PC-9 (cell line): ENCODE measurements at places on chromosomes 16 and 17. TPM values are rescaled to one million over a fixed set of nuclear protein-coding genes. Genes with fewer than 3 reads are reported as not detected.

TBC1D3D gene
- total RNA-seq, result 0.92 and 1.8 TPM in 2 replicates

KRTAP2-2 gene
- total RNA-seq, result not detected in 2 replicates

DRC3 gene
- total RNA-seq, result 7.2 and 15.2 TPM in 2 replicates

DNA sequence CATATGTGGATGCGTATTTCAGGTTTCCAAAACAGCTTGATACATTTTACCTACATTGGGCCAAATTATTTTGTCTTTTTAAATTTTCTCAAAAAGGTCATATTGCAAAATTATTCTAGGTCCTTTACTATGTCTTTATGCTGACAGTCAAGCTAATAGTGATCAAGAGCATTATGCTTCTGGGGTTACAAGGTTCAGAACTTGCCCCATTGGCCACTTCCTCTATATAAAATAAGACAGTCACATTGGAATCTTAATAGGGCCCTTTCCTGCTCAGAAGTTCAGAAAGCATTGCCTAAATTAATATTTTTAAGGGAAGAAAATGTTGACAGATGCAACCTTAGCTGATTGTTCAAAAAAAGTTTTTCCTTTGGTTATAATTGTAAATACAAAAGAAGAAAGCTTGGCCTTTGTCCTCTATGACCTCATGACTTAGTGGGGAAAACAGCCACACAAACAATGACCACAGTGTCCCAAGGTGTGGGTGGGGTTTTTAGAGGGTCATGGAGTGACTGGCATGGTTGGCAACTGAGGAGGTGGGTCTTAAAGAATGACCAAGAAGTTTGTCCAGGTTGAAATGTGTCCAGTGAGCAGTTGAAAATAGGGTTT is 11.8 kb upstream of the RAB11FIP4 start:
- no peaks in the 10 kb centered on the region for H3K4me1 ChIP-seq
- no peak overlapping the region for H3K27ac ChIP-seq
- H3K4me3 ChIP-seq, result no peak overlapping the region
- no peak for DNase-seq

DNA sequence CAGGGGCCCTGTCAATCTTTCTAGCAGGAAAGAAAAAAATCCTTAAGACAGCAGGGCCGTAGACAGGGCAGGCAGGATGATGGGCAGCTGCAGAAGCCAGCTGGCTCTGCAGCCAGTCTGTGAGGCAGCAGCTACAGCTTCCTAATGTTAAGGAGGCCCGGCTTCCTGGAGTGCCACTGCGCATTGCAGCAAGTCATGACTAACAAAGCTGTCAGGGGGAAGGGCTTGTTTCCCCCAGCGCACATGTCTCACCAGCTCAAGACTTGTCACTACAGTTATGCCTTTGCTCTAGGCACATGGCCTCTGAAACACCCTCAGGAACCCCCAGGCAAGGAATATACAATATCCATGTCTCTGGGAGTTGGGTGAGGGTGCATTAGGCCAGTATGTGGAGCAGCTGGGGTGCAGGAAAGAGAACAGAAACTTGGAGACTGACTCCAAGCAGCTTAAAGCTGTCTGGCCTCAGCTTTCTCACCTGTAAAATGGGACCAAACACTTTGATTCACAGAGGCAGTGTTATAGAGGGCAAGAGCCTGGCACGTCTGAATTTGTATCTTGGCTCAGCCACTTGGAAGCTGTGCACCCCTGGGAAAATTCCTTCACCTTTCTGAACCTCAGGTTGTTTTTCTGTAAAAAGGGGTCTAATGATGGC is 220.0 kb downstream of the HAPSTR1 start:
- no peak overlapping the region for H3K4me3 ChIP-seq
- no peaks in the 10 kb centered on the region for H3K36me3 ChIP-seq
- no peaks in the 10 kb centered on the region for H3K4me1 ChIP-seq
- no peak overlapping the region for H3K27ac ChIP-seq
- no peak for DNase-seq

DNA sequence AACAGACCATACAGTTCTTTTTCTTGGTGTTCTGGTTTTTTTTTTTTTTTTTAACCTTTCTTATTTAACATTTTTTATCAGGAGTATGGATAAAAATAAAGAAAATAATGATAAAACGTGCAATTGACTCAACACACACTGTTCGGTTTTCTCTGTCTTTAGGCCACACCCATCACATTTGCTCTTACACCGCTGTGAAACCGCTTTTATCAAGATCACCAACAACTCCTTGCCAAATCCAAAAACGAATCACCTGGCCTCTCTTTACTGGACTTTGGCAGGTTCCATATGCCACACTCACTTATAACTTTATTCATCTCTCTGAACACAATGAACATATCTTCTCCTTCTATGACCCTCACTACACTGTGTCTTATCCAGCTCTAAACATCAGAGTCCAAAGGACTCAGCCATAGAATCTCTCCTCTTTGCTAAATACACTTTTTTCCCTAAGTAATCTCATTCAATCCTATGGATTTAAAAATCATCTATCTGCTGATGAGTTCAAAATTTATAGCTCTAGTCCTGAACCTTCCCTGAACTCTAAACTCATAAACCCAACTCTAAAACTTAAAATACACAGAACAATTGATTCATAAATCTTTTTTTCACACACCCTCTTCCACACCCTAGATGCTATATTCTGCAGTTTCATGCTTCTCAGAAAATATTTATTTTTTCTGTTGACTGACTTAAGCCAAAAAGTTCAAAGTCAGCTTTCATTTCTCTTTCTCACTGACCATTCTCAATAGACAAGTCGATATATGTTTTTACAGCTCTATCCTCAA is 800.6 kb upstream of the SOX9 start:
- no peaks in the 10 kb centered on the region for H3K36me3 ChIP-seq
- H3K4me1 ChIP-seq, result no peaks in the 10 kb centered on the region
- H3K4me3 ChIP-seq, result no peak overlapping the region
- no peaks in the 10 kb centered on the region for H3K27me3 ChIP-seq

GRCh38 chr16:62933929-62934328 is 897.7 kb upstream of the CDH8 start:
- H3K36me3 ChIP-seq, result no peaks in the 10 kb centered on the region
- H3K4me1 ChIP-seq, result no peaks in the 10 kb centered on the region
- H3K27me3 ChIP-seq, result no peaks in the 10 kb centered on the region
- no peak overlapping the region for H3K27ac ChIP-seq
- DNase-seq, result no peak
- H3K4me3 ChIP-seq, result no peak overlapping the region

DNA sequence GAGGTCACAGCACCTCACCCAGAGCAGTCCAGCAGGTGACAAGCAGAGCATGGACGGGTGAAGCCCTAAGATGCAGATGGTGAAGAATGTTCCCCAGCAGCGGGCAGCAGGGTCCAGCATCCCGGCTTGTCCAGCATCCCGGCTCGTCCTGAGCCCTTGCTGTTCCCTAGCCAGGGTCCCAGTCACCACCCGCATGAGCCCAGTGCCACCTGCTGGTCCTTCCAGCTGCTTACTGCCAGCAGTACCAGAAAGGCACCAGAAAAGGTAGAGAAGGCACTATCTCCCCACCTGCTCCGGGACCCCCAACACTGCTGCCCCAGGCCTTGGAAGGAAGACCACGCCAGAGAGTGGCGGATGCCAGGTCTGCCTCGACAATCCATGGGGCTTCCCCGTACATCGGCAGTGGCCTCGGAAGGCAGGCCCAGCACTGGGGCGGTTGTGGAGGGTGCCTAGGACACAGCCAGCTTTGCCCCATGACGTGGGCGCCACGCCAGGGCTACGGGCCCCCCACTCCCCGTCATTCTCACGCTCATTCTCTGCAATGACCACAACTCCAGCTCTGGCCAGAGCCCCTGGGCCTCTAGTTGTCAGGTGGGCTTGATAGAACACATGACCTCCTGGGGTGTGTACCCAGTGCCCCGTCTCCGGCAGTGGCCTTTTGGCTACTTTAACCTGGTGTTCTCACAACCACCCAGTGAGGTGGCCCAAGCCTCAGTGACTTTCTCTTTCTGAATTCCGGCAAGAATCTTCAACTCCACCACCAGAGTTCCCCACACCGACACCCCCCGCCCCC is 1.4 kb downstream of the CENPX start:
- no peaks in the 10 kb centered on the region for H3K27me3 ChIP-seq
- H3K4me1 ChIP-seq, result peaks cover 6% of the 10 kb centered on the region; the same call in 1 of the 2 replicates
- H3K27ac ChIP-seq, result no peak overlapping the region
- DNase-seq, result peak; percentile 45
- H3K36me3 ChIP-seq, result no peaks in the 10 kb centered on the region
- H3K4me3 ChIP-seq, result peak overlapping the region; percentile 84; the same call in 1 of the 2 replicates

DNA sequence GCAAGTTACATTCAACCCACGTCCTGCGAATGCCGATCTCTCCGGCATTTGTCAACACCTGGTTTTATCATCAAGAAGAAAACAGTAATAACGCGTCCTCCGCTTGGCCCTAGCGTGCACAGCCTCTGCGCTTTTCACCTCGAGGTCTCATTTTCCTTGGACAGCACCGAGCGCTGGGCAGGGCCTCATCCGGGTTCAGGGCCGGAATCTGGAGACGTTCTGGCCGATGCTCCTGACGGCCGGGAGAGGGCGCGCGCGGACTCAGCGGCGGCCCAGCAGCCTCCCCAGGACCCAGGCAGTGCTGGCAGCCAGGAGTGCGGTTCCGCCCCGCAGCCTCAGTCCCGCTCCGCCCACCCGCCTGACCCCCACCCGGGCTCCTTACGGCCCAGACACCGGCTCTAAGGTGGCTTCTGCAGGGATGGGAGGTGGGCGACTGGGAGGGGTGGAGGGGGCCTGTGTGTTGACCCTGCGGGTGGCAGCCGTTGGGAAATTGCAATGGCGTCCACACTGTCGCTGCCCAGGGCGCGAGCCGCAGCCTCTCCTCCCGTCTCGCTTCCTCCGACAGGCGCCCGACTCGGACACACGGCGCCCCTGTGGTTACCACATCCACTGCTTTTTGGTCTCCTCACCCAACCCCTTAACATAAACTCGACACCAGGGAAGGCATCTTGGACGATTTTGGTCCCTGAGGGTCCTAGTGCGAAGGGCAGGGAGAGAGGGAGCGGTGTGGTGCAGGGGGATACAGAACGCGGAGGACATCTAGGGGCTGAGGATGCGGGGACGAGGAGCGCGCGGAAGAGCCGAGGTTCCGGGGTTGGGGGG is 7.4 kb upstream of the FLYWCH1 start:
- H3K4me1 ChIP-seq, result peaks cover 20% of the 10 kb centered on the region
- H3K27ac ChIP-seq, result peak overlapping the region; percentile 23; the same call in 1 of the 2 replicates
- no peaks in the 10 kb centered on the region for H3K36me3 ChIP-seq
- H3K4me3 ChIP-seq, result peak overlapping the region; percentile 86

GRCh38 chr16:77077256-77077922 is 113.6 kb upstream of the MON1B start:
- H3K27ac ChIP-seq, result no peak overlapping the region
- no peaks in the 10 kb centered on the region for H3K4me1 ChIP-seq
- H3K4me3 ChIP-seq, result no peak overlapping the region
- no peak for DNase-seq

DNA sequence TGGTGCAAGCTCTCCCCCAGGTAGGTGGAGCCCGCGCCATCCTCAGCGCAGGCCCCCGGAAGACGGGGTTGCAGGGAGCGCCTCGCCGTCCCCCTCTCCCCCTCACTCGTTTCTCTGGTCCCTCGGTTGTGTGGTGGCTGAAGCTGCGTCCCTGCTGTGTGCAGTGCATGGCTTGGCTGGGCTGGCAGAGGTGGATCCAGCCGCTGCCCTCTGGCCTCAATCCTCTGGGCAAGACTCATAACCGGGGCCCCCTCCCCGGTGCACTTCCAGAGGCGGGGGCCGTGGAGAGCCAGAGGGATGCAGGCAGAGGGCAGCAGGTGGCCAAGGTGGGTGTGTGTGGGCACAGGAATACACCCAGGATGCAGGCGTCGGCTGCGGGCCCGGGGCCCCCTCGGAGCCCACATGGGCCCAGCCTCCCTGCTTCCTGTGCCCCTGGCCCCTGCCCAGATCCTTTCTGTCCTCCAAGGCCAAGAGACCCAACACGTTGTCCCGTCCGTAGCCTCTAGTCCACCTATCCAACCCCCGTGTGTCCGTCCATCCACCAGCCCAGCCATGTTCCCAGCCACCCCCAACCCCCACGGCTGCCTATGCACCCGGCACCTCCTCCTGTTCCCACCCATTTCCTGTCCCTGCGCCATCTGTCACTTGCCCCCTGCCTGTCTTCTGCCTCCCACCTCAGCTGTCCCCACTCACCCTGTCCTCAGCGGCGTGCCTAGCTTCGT is 9.3 kb downstream of the TPSG1 start:
- no peak overlapping the region for H3K27ac ChIP-seq
- H3K27me3 ChIP-seq, result peaks cover 98% of the 10 kb centered on the region
- H3K36me3 ChIP-seq, result no peaks in the 10 kb centered on the region
- no peaks in the 10 kb centered on the region for H3K4me1 ChIP-seq
- DNase-seq, result no peak
- H3K4me3 ChIP-seq, result no peak overlapping the region

DNA sequence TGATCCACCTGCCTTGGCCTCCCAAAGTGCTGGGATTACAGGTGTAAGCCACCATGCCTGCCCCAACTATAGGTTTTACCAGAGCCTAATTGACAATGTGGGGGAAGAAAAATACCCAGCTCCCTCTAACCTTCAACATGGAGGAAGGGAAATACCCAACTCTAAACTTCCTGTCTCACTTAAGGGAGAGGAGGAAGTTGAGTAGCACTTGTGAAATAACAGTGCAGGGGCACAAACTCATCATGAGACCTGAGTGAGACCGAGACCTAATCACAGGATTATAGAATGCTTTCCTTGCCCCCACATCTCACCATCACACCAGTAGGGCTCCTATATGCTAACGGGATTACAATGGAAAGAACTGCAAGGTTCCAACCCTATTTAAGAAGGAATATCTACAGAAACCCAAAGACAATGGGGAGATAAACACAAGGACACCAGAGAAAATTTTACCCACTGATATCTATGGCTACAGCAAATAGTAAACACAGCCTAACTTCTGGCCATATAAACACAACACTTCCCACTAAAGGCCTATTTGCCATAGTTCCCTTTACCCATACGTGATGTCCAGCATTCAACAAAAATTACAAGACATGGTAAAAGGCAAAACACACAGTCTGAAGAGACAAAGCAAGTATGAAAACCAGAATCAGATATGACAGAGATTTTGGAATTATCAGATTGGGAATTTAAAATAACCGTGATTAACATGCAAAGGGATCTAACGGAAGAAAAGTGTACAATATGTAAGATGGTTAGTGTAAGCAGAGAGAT is 26.9 kb downstream of the OR3A1 start:
- H3K27ac ChIP-seq, result no peak overlapping the region
- H3K27me3 ChIP-seq, result peaks cover 40% of the 10 kb centered on the region
- H3K4me1 ChIP-seq, result no peaks in the 10 kb centered on the region
- no peaks in the 10 kb centered on the region for H3K36me3 ChIP-seq
- H3K4me3 ChIP-seq, result no peak overlapping the region
- DNase-seq, result no peak

GRCh38 chr17:2912754-2913153 is 116.5 kb downstream of the RAP1GAP2 start:
- no peaks in the 10 kb centered on the region for H3K4me1 ChIP-seq
- H3K36me3 ChIP-seq, result no peaks in the 10 kb centered on the region
- DNase-seq, result no peak
- no peaks in the 10 kb centered on the region for H3K27me3 ChIP-seq
- no peak overlapping the region for H3K4me3 ChIP-seq
